ENCODE measurements at places on chromosomes 3 and 15.

GRCh38 chr15:25774871-25775270 is 88.3 kb downstream of the ATP10A start:
- no peak for DNase-seq

DNA sequence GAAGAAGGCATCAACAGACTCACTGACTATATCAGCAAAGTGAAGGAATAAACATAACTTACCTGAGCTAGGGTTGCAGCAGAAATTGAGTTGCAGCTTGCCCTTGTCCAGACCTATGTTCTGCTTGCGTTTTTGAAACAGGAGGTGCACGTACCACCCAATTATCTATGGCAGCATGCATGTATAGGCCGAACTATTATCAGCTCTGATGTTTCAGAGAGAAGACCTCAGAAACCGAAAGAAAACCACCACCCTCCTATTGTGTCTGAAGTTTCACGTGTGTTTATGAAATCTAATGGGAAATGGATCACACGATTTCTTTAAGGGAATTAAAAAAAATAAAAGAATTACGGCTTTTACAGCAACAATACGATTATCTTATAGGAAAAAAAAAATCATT is 17.8 kb downstream of the LMOD3 start:
- no peak for DNase-seq

GRCh38 chr3:179236669-179237301 is 14.1 kb downstream of the KCNMB3 start:
- no peak for DNase-seq

DNA sequence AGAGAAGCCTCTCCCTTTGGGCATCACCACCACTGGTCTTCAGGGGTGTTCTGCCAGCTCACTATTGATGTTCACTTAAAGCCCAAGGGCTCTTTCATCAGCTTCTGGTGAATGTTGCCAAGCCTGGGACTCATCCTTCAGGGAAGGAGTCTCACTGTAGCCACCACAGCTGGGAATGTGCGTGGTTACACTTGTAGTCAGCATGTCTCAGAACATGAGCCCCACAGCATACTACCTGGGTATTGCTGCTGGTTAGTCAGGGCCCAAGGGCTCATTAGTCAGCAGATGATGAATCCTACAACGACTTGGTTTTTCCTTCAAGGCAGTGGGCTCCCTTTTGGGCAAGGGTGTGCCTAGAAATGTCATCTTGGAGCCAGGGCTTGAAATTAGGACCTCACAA is 412.9 kb downstream of the VGLL3 start:
- no peak for DNase-seq

GRCh38 chr3:89049119-89049518 is 58.3 kb upstream of the EPHA3 start:
- DNase-seq: no peak

GRCh38 chr15:78654272-78654671 is 13.3 kb upstream of the CHRNB4 start:
- no peak for DNase-seq

GRCh38 chr3:98695796-98696195 is 67.3 kb upstream of the ST3GAL6 start:
- DNase-seq: no peak

- DNase-seq: no peak
Observed at GRCh38 chr3:177681852-177682251, 484.6 kb upstream of the TBL1XR1 start.

- no peak for DNase-seq
Observed at GRCh38 chr3:127224118-127224517, 31.2 kb downstream of the PRR23E start.

DNA sequence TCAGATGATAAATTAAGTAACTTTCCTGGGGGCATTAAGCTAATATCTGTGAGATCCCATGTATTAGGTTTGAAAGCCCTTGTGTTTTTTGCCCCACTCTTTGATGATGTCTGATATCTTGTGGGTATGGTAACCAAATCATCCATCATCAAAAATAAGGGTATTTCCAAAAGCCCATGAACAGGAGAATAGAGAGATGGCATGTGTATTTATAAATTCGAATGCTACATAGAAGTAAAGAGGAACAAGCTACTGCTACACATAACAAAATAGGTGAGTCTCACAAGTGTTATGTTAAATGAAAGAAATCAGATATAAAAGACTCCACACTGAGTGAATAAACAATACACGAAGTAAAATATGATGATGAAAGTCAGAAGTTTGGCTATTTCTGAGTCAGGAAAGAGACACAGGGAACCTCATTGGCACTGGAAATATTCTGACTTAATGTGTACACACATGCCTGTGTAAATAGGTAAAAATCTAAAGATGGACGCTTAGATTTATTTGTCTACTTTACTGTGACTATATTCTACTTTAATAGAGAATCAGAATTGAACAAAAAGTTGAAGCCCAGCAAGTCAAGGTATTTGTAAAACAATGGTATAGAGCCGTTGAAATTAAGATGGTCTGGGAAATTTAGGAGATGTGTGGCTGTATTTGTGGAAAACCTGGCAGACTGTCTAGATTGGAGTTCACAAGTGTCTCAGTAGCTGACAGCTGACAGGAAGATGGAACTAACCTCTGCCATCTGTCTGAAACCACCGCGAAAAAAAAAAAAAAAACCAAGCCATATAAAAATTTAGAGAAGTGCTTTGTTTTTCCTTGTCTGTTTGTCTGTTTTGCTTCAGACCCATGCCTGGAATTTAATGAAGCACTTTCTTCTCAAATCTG is 111.0 kb upstream of the TGFBR2 start:
- no peak for DNase-seq

DNA sequence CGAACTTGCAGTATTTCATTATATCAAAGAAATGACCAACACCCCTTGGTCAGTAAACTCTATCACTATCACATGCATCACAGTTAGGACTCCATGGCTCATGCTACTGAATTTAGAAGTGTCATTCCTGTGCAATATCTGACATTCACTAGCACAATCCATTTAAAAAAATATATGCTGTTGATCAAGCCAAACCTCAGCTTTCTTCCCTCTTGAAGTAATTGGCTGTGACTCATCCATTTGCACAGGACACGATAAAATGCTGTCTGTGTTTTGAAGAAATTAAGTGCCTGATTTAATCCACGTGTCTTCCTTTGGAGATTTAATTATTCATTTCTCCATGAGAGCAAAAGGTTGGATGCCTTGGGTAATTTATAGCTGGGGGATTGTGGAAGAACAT is 38.9 kb downstream of the CPNE4 start:
- no peak for DNase-seq

DNA sequence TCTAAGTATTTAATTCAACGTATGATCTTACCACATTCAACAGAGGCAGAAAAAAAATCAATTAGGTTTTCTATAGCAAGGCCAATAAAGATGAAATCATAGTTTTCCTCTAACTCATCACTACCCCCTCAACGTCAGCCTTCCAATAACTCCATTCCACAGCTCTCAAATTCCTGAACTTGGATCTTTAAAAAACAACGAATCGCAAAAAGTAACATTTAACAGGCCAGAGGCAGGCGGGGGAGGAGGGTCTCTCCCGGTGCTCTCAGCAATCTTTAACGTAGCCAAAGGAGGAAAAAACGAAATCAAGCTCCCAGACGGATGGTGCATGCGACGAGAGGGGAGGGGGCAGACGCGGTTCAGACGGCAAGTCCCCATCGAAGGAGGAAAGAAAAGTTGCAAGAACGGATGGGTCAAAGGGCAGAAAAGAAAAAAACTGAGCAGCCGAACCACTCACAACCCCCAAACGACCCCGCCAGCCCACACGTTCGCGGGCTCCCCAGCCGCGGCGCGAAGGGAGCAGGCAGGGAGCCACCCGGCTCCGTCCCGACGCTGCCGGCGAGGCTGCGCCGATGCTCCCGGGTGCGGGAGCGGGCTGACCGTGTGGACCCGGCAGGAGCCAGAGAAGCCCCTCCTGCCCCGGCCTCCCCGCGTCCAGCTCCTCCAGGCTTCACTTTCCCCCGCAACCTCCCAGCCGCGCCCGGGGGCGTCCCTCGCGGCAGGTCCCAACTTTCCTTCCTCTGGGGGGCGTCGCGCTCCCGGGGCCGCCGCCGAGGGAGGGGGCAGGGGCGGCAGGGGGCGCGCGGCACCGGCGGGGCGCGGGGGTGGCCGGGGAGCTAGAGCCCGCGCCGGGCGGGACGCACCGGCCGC is 703 bp downstream of the PEAK1 start:
- DNase-seq: peak; percentile 81

- DNase-seq: no peak
Observed at GRCh38 chr3:159787178-159787574, 201.5 kb upstream of the IL12A start.

- DNase-seq: no peak
Observed at GRCh38 chr3:160381470-160381869, 17.6 kb downstream of the IFT80 start.

GRCh38 chr3:131806736-131807135 is 228.1 kb downstream of the CPNE4 start:
- DNase-seq: peak; percentile 24

- DNase-seq: no peak
Observed at GRCh38 chr3:64856977-64857516, 169.2 kb upstream of the ADAMTS9 start.

DNA sequence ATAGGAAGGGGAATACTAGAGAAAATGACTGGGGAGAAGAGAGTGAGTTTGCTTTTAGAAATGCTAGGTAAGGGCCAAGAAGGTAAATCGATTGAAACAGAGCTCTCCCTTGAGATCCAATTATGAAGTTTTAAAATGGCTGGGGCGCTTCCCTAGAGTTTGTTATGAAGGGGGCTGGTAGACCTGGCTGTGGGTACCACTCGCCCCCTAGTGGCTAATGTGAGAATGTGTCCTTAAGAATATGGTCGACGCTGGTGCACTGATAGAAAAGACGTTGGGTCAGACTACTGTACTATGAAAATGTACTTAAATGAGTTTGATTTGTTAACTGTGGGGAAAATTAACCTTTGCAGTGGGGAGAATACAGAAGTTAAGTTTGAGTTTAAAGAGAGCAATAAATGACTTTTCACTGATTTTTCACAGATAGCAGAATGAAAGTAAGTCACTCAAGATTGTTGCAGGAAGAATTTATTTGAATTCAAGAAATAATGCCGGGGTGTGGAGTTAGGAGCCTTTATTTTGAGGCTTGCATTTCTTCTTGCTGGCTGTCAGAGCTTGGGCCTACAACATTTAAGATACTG is 9.2 kb downstream of the TMPRSS7 start:
- peak; percentile 80 for DNase-seq

GRCh38 chr3:20458994-20459716 is 273.1 kb upstream of the SGO1 start:
- no peak for DNase-seq

GRCh38 chr3:151145713-151146070 is 57.3 kb downstream of the GPR171 start:
- no peak for DNase-seq

DNA sequence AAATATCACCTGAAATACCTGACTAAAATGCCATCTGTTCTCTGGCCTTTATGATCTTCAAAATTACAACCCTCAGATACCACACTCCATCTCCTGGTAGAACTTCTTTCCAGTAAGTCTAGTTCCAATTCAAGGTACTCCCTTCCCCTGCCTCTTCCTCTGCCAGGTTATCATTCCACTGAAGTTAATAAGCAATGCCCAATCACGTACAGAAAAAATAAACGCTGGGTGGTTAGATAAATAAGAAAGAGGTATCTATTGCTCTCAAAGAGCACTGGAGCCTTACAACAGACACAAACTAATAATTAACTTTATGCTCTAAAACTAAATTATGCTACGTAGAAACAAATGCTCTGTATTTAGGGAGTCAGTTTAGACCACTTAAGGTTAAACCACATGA is 112.5 kb downstream of the MYO9A start:
- no peak for DNase-seq

GRCh38 chr15:45136378-45136764 is 6.6 kb downstream of the DUOX1 start:
- DNase-seq: no peak

DNA sequence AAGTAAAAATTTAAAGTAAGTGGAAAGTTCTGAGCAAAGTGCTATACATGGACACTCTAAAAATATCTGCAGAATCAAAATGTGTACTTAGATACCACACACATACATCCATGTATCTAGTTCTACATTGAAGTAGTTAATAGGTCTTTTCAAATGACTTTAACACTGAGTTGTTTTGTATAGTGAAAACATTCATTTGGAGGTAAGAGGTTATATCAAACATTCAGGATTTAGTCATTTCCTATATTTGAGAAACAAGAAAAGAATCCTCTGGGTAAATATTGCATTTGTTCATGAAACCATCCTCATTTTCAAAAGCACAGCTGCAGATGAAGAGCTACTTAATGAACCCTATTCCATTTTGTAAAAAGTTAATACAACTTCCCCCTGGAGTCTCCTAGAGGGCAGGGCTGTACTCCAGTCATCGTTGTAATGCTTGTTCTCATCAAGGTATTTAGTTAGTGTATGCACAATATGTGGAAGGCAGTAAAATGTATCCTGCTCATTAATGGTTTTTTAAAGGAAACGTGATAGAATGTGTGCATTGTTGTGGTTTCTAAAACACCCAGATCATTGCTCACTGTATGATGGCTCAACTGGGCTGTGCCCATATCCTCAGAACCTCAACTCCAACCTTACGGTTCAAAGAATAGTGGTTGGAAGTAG is 26.2 kb downstream of the ARPP21 start:
- DNase-seq: no peak

GRCh38 chr3:24387000-24387399 is 107.7 kb downstream of the THRB start:
- no peak for DNase-seq

DNA sequence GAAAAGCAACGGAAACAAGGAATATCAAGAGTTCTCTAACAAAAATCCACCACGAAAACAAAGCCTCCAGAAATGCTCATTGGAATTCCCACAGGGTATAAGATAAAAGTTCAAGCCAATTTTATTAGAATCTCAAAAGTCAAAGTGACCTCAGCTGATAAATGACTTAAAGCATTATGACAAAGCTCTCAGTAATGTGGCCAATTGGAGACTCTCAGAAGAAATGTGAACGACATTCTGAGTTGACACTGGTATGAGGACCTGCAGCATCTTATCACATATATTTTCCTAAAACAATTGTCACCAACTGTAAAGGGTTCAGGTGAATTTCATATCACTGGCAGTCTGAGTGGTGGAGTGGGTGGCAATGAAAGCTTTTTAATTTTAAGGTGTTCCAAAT is 199.1 kb downstream of the FOXP1 start:
- DNase-seq: no peak

- DNase-seq: no peak
Observed at GRCh38 chr15:62173215-62173614, 8.1 kb upstream of the C2CD4B start.

GRCh38 chr3:124442463-124442862 is 287.8 kb upstream of the UMPS start:
- no peak for DNase-seq

GRCh38 chr3:113297287-113297686 is 85.9 kb downstream of the BOC start:
- DNase-seq: no peak

DNA sequence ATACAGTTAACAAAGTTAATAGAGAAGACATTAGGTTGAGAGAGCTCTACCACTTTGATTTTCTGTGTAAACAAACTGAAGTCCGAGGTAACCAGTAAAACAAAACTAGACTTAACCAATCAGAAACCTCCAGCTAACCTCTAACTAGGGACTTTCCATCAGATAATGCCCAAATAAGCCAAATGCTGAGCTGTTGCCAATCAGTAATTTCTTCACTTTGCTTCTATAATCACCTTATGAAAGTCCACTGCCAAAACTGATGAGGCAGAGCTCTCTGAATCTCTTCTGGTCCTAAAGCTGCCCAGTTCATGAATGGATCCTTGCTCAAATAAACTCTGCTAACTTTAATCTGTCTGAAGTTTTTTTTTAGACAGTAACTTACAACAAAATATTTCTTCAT is 448.0 kb upstream of the NECTIN3 start:
- no peak for DNase-seq

All from activated CD4-positive, alpha-beta T cell treated with anti-CD3 and anti-CD28 coated beads, Interleukin-2, amount 10 ng/mL, durations not matched to agents 24 days and 14 days (primary cell).